ENCODE measurements at places on chromosomes 2 and 18.

DNA sequence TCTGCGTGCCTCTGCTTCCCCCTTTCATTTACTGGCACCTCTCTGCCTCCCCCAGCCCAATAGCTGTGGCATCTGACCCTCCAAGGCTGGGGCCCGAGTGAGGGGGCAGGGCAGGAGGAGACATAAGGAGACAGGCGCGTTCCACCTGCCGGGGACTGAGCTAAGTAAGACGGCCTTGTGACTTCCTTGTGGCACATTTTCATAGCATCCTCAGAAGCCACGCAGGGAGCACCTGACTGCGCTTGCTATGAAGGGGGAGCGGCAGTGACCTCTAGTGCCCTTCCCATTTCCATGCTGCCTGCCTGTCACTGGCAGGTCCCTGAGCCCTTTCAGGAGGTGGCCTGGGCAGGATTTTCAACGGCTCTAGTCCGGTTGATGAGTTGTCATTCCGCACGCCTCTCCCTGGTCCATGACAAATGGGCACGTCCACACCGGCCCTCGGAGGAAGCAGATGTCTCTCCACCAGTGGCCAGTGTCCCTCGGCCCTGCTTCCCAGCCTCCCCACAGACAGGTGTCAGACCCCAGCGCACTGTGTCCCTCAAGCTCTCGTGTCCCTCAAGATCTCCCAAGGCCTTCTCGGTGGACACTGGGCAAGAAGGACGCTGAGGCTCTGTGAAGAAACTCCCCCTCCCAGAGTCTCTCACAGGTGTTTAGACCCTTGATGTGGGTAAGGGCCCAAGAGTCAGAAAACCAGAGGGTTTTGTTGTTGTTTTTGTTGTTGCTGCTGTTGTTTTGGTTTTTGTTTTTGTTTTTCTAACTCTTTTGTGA, 42.7 kb downstream of the CYP26B1 start:
- DNase-seq, result no peak

GRCh38 chr18:13585379-13586153, 140.8 kb downstream of the FAM210A start:
- DNase-seq, result peak; percentile 80

- no peak for DNase-seq
These were observed 72.5 kb upstream of the ID2 start for GRCh38 chr2:8609357-8609811.

DNA sequence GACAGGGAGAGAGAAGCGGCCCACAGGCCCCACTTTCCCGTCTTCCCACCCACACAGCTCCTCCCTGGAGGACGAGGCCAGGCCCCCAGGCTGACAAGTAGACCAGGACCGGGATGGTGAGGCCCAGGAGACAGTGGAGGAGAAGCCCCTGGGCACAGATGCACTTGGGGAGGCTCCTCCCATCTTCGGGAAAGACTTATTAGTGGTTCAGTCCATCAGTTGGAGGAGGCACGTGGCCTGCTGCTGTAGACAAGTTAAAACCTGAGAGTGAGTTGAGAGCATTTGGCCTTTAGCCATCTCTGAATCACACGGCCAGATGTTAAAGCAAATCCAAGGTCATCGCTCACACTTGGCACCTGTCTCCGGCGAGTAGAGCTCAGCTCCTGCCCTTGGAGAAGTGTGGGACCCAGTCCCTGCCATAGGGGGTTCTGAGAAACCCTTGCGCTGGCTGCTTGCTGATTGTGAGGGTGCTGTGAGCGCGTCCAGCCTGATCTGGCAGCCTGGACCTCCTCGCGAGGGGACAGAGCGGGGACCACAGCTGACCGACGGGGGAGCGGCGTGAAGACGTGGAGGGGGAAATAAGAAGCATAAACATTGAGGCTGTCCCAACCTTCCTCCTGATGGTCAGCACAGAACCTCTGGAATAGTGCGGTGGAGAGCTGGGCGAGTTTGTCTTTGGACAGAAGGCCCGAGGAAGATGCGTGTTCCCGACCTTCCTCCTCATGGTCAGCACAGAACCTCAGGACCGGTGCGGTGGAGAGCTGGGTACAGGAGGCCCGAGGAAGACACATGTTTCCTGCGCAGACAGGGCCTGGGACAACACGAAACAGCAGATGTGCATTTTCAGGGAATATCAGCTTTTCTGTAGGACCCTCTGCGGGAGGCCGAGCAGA, 24.7 kb upstream of the ALLC start:
- DNase-seq, result no peak

DNA sequence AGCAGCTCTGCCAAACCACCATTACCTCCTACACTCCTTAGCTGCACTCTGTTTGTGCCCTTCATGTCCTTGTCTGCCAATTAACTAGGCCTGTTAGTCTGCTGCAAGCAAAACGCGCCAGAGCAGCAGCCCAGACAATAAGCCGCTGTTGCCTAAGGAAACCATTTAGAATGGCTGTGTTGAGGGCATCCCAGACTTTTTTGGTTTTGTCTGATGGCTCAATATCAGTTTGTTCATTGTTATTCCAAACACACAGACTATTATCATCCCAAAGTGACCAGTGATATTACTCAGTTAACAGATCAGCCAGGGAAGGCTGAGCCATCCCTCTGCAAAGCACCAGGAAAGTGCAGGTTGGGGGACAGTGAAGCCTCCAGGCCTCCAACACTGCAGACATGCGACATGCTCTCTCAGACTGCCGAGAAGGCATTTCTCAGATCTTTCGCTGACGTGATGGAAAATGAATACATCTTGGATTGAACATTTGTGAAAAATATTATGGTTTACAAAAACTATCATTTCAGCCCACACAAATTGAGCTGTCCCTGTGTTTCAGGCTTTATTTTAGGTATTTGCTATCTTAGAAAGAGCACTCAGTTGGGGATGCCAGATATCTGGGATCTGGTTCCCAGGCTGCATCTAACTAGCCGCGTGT, 182.0 kb upstream of the HNRNPA3 start:
- DNase-seq, result no peak

DNA sequence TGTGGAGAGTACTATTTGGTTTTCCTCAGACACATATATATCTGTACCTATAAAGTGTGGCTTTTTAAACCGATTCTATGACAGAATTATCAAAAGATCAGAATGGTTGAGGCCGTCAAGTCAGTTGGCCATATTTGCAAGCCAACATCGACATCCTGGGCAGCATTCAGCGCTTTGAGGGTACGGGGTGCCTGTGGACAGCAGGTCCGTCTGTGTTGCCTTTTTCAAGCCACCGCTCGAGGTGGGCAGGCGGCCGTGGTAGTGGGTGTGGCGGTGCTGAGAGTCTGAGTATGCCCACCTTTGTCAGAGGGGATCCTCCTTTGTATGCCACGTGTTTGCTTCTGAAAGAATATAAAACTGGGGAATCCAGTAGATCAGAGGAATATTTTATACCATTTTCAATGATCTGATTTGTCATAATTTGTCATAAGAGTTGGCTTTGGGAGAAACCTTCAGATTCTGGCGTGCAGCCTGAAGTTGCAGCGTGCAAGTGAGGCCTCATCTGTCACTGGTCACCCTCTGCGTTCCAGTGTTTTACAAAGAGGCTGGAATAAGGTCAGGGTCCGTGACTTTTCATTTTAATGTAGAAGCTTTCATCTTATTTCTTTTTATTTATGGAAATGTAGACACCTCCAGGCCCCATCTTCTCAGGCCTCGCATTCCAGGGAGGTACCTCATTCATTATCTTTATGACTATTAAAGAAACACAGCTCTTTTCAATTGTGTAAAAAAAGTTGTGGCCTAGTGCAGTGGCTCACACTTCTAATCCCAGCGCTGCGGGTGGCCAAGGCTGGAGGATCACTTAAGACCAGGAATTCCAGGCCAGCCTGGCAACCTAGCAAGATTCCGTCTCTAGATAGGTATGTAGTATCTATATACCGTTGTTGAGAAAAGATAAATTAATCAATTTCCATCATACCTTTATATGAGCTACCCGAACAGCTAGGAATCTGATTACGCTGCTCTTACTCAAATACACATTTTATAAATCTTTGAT, 37.8 kb upstream of the RBM44 start:
- DNase-seq, result no peak

GRCh38 chr2:209458008-209458979, 34.4 kb downstream of the MAP2 start:
- DNase-seq, result no peak

GRCh38 chr2:210072922-210073509, 70.6 kb downstream of the RPE start:
- peak; percentile 45 for DNase-seq

- DNase-seq, result no peak
These were observed 107.2 kb upstream of the ETAA1 start for GRCh38 chr2:67289921-67290371.

DNA sequence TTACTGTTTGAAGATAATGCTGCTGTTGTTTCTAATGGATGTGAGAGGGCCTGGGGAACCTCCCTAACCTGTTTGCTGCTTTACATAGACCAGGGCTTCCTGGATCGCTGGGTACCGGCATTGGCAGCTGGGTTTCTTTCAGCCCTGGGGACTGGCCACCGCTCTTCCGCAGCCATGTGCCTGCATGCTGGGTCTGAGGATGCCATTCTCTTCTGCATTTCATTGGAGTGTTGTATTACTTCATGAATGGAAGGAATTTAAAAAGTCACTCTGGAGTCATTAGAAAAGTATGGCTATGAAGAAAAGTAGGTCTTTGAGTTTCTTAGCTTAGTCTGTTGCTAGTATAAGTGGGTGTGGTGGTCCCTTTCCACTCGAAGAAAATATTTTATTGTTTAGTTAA, 107.3 kb upstream of the MGAT5 start:
- no peak for DNase-seq

DNA sequence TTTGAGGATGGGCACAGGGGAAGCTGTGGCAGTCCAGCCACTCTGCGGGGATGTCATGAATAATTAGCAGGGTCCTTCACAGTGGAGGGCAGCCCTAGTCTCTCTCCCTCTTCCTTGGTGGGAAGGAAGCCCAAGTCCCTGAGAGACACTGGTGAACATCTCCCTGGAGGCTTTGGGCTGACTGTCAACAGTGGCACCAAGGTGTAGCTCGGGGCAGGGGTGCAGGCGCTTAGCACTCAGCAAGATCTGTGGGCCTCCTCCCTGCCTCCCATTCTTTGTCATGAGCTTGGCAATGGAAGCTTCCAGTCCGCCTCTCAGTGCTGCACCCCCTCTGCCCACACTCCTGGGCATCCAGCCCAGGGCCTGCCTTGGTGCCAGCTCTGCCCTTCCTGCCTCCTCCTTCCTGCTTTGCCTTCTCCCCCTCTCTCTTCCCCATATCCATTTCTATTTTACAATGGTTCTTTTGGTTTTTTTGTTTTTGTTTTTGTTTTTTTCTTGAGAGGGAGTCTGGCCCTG, 59.4 kb downstream of the STEAP3 start:
- DNase-seq, result no peak

DNA sequence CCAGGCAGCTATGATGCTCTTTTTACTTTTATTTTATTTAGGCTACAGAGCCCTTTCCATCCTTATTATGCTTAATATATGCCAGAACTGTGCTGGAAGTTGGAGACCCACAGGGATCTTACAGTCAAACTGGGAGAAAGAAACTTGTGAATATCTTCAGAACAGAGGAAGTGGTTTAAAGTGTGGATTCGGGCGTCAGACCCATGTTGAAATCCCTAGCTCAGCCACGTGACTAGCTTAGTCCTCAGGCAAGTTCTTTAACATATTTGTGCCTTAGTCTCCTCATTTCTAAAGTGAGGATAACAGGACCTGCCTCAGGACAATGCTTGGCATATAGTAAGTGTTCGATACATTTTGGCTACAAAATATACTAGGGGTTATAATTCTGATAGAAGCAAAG, 59.1 kb downstream of the MAP3K20 start:
- DNase-seq, result peak; percentile 84

DNA sequence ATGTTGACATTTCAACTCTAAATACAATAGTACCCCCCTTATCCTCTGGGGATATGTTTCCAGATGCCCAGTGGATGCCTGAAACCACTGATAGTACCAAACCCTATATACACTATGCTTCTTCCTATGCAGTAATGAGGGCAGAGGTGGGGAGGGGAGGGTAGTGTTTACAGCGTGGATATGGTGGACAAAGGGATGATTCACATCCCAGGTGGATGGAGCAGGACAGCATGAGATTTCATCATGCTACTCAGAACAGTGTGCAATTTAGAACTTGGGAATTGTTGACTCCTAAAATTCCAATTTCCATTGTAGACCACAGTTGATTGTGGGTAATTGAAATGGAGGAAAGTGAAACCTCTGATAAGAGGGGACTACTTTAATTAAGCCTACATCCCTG, 75.4 kb downstream of the TSN start:
- no peak for DNase-seq

GRCh38 chr2:178388287-178388686, 62.7 kb downstream of the PRKRA start:
- no peak for DNase-seq

GRCh38 chr2:1833046-1833445, 88.7 kb upstream of the PXDN start:
- no peak for DNase-seq

DNA sequence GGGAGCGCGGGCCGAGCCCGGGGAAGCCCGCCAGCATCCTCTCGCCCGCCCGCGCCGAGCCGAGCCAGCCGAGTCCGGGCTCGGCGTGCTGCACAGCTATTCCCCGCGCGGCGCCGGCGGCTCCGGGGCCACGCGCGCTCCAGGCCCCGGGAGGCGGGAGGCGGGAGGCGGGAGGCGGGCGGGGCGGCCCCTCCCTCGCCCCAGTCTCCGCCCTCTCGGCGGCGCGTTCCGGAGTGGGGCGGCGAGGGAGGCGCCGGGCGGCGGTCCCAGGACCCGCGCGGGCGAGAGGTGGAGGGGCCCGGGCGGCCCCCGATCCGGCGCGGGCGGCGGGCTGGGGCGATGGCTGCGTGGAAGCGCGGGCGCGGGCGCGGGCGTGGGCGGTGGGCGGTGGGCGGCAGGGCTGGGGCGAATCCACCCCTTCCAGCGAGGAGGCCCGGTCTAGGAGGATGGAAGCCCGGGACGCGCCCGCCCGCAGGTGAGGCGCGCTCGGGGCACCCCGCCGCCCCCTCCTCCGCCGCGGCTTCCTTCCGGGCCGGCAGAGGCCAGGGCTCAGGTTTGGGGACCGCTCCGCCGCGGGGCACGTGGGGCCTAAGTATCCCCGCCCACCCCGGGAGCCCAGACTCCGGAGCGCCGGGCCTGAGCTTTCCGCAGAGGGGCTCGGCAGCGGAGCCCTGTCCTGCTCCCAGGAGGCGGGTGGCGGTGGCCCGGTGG, at the start of gene ADCY3:
Gene ADCY3, minus strand, starts transcription at position 140 of the 711 bp plus-strand sequence. CDS start 1,250 bp downstream, outside the sequence.
- DNase-seq, result no peak

- no peak for DNase-seq
These were observed 318.8 kb upstream of the THUMPD2 start for GRCh38 chr2:40097691-40098385.

DNA sequence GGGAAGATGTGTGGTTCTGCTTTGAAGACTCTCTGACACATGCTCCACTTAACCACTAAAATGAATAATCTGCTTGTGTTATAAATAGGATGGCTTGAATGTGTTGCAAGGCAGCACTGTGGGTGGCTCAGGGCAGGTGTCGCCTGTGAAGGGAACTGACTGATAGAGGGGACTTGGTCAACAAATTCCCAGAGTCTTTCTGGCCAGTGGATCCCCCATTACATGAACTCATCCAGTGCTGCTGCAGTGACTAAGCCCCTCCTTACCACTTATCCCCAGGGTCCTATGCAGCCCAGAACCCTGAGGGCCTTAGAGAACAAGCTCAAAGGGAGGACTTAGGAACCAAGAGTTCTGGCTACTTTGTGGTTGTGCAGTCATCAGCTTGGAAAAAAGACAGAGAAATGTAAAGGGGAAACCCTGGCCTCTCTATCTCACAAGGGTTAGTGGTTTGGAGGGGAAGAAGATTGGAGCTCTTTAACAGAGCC, 226.2 kb upstream of the TNP1 start:
- DNase-seq, result peak; percentile 89

GRCh38 chr2:38115216-38116032, 39.5 kb upstream of the CYP1B1 start:
- peak; percentile 79 for DNase-seq
